Upper lobe of right lung (tissue), 1 donor: ENCODE measurements at places on chromosomes 4 and X. TPM values are rescaled to one million over a fixed set of nuclear protein-coding genes. Genes with fewer than 3 reads are reported as not detected.

- H3K36me3 ChIP-seq = no peaks in the 10 kb centered on the region
- H3K27me3 ChIP-seq = peaks cover 11% of the 10 kb centered on the region
- H3K4me3 ChIP-seq = no peak overlapping the region
- no peak overlapping the region for H3K27ac ChIP-seq
- no peak for DNase-seq
Observed at GRCh38 chr4:5980436-5981155, 37.6 kb downstream of the C4orf50 start.

The TMEM47 gene
- 33.6 TPM for total RNA-seq

The PCDH10 gene
- 0.41 TPM for total RNA-seq

The PLP2 gene
- 90.9 TPM for total RNA-seq

The CFAP47 gene
- not detected for total RNA-seq
